ENCODE measurements at places on chromosomes 2 and 18.

DNA sequence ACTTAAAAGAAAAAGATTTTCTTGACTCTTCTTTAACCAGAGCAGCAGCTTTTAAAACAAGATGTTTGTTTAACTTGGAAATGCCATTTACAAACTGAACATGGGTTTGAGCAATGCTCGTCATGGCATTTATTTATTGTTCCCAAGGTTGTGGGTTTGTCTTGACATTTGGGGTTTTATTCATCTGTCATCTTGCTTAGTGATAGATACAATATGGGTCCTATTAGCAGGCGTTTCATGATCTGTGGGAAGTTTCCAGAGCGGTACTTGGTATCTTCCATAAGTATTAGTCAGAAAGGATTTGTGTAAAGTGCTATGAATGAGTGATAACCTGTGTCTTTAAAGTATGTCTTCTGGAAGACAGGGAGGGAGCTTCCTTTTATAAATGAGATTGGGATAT lies 29.9 kb upstream of the MGAT5 start:
- no peak for DNase-seq

DNA sequence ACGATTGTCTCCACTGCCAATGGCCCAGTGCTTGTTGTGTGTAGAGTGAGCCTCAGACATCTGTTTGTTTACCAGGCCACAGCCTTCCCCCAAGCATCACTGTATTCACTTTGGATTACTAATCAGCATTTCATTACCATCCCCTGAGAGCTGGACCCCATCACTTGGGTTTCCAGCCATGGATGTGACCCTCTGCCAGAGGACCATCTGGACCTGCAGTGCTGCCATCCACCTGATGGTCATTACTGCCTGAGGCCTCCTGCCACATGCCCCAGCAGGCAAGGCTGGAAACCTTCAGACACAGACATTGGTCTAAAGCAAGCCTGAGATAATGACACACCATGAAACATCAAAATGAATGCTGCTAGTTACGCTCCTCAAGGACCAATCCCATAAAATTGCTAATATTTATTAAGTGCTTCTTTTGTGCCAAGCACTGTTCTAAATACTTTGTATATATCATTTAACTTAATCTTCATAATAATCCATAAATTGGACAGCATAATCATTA lies 2096.3 kb upstream of the CELF4 start:
- DNase-seq: no peak

- DNase-seq: no peak
Measured at GRCh38 chr2:234333168-234334130, 163.4 kb downstream of the ARL4C start.

- no peak for DNase-seq
Measured at GRCh38 chr2:52686935-52687334, 1080.7 kb upstream of the CHAC2 start.

DNA sequence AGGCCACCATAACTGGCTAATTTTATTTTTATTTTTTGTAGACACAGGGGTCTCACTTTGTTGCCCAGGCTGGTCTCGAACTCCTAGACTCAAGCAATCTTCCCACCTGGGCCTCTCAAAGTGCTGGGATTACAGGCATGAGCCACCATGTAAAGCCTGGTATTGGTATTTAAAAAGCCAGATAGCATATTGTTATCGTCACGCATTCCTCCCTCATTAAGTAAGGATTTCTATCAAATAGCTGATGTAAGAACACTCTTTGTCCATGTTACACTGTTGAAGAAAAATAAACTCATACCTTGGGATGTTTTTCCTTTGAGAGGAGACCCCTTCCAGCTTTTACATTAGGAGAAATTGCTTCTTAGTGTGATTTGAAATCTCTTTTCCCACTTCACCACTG lies 39.2 kb upstream of the DARS1 start:
- no peak for DNase-seq

- no peak for DNase-seq
Measured at GRCh38 chr18:5021558-5021957, 175.5 kb downstream of the AKAIN1 start.
